ENCODE measurements at places on chromosomes 12 and 14.

DNA sequence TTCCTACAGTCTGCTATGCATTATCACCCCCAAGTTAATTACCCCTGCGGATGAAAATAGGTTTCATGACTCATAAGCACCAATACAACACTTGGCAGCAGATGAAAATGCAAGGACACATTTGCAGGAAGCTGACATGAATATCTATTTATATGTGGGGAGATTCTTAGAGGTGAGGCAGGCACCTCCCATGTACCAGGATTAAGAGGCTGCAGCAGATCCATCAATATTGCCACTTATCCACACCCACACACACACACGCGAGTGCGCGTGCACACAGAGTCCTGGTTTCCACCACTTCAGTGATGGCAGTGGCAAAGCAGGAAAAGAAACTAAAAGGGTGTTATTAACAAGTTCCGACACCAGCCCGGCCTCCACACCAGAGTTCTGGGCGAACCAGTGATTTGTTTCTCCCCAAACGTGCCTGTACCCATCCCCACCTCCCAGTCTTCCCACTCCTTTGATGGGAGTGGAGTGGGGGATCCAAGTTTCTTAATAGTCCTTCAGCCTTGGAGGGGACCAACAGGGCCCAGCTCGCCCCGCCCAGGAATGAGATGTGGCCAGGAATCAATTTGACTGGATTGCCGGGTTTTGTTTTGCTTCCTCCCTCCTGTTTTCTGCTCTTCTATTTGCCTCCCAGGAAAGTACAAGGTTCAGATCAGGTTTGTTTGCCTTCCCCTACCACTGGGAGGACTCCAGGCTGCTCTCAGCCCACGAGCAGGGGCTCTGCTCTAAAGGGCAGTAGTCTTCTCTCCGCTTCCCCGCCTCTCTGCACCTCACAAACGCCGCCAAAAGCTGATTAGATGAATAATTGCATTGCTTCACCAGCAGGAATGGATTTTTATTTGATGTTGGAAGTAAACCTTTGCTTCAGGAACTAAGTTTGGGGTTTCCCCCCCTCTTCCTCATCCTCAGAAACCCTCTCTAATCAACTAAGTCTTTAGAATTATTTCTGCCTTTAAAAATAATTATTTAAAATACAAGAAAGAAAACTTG is 5.2 kb downstream of the IRF2BPL start:
- DNase-seq: no peak

GRCh38 chr14:60867503-60868172 is 113.2 kb downstream of the TRMT5 start:
- no peak for DNase-seq

GRCh38 chr12:49489720-49490119 is 49.1 kb upstream of the KCNH3 start:
- no peak for DNase-seq

DNA sequence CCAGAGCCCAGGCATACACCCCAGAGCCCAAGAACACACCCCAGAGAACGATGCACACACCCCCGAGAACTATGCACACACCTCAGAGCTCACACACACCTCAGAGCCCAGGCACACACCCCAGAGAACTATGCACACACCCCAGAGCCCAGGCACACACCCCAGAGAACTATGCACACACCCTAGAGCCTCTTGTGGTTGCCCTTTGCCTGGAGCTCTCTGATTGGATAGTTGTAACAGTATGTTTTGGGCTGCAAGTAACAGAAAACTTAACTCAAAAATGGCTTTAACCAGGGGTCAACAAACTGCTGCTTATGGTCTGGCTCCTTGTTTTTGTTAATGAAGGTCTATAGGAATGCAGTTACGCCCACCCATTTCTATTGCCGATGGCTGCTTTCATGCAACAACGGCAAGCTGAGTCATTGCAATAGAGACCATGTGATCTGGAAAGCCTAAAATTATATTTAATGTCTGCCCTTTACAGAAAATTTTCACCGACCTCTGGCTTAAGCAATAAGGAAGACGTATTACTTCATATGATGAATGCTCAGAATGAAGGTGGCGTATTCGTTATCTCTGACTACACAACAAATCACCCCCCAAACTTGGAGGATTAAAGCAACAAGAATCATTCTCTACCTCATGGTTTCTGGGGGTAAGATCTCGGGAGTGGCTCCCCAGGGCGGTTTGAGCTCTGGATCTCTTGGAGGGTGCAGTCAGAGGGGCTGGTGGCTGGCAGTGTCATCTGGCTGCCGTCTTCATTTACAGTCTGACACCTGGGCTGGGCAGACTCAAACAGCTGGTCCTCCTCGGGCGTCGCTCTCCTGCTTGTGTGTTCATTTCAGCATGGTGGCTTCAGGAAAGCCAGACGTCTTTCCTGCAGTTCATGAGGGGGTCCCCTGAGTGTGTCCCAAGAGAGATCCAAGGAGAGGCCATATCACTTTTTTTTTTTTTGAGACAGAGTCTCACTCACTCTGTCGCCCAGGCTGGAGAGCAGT is 66.3 kb upstream of the NCOR2 start:
- DNase-seq: no peak

DNA sequence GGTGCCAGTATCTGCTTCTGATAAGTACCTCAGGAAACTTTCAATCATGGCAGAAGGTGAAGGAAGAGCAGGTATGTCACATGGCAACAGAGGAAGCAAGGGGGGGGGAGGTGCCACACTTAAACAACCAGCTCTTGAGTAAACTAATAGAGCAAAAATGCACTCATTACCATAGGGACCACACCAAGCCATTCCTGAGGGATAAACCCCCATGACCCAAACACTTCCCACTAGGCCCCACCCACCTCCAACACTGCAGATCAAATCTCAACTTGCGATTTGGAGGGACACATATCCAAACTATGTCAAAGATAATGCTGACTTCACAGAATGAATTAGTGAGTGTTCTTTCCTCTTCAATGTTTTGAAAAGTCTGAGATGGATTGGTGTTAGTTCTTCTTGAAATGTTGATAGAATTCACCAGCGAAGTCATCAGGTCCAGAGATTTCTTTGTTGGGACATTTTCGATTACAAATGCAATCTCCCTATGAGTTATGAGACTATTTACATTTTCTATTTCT is 16.6 kb downstream of the TFCP2 start:
- no peak for DNase-seq

DNA sequence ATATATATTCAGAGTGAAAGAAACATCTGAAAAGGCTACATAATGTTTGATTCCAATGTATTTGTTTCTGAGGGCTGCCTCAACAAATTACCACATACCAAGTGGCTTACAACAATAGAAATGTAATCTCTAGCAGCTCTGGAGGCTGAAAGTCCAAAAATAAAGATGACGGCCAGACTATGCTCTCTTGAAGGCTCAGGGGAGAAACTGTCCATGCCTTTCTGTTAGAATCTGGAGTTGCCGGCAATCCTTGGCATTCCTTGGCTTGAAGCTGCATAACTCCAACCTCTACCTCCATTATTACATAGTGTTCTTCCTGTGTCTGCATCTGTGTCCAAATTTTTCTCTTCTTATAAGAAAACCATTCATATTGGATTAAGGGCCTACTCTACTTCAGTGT is 68.1 kb upstream of the PLEKHG7 start:
- no peak for DNase-seq

DNA sequence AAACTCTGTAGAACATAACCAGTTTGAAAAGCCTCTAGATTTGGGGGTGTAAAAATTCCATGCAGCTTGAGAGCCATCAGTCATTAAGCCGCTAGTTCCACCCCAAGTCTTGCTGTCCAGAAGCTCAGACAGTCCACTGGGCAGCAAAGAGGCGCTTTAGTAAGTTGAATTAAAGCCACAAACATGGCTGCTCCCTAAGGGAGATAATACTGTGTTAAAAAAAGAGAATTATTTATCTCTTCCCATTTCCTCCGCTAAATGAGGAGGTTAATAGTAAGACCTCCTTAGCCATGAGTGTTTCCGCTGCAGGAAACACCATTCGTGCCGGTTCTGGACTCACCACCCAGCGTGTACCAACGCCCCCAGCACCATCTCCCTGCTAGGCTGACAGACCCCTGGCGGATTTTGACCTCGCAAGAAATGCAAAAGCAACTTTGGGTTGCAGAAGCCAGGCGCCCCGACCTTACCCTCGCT is 536 bp downstream of the TM7SF3 start:
- DNase-seq: no peak

- DNase-seq: no peak
These were observed at the start of gene CKAP4 for GRCh38 chr12:106247674-106248311. Gene CKAP4 (minus strand): TSS chr12:106248020. CDS start chr12:106247851, 169 bp downstream.

DNA sequence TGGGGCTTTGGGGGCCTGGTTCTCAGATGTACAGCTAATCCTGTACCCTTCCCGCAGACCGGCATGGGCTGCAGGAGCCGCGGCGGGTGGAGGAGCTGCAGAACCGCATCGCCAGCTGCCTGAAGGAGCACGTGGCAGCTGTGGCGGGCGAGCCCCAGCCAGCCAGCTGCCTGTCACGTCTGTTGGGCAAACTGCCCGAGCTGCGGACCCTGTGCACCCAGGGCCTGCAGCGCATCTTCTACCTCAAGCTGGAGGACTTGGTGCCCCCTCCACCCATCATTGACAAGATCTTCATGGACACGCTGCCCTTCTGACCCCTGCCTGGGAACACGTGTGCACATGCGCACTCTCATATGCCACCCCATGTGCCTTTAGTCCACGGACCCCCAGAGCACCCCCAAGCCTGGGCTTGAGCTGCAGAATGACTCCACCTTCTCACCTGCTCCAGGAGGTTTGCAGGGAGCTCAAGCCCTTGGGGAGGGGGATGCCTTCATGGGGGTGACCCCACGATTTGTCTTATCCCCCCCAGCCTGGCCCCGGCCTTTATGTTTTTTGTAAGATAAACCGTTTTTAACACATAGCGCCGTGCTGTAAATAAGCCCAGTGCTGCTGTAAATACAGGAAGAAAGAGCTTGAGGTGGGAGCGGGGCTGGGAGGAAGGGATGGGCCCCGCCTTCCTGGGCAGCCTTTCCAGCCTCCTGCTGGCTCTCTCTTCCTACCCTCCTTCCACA is 7.6 kb downstream of the NR4A1 start:
- peak; percentile 65 for DNase-seq

DNA sequence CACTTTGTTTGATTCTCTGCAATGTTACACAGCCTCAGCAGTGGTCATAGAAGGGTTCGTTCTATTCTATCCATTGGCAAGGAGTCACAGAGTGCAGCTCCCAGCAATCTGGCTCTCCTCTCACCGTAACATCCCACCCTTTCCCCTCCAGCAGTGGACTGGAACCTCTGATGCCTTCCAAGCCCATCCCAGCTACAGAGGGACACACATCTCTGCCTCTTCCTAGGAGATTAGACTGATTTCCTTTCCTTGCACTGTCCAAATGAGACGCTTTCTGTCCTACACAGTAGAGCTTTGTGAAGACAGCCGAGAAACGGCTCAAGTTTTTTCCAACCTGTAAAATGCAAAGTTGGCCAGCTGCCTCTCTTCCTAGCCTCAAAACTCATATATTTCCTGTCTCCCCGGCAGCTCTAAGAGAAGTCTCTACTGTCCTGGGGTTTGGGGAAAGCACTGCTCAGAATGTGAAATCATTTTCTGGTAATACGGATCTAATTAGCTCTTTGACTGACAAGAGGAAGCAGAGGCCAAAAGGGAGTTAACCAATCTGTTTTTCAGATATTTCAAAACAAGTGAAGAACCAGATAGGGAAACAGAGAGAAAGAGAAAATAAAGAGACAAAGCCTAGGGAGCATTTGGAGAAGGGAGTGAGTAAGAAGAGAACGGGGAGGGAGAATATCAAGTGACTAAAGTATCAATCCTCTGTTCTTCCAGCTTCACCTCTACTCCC is 516 bp downstream of the NINJ2 start:
- DNase-seq: no peak

DNA sequence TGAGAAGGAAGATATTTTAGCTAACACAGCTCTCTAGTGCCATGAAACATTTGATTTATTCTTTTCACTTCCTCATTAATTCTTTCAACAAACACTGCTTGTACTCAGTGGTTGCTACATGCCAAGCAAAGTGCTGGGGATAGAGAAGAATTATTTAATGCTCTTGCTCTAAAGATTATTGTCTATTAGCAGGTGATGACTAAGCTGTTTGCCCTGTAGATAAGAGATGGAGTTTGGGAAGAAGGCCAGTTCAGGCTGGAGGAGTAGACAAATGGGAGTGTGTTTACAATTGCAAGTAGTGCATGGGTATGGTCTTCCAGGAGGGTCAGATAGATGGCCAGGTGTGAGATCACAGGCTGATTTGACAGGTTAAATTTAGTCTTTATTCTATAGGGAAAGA is 99.8 kb upstream of the SEL1L start:
- no peak for DNase-seq

DNA sequence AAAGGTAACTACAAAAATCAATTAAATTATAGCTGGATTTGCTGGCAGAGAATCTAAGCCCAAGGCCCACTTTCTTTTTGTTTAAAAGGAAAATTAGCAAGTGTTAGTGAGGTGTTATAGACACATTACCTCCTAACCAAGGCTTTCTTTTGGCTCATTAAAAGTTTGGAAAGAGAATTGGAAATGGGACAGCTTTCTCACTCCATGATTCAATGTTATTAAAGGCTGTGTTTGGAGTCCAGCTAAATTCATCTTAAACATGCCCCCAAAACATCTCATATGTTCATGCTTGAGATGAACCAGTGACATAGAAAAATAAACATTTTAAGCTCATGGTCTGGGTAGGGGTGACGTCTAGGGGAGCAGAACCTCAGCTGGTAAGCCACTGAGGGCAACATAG is 13.4 kb upstream of the PGF start:
- DNase-seq: no peak

DNA sequence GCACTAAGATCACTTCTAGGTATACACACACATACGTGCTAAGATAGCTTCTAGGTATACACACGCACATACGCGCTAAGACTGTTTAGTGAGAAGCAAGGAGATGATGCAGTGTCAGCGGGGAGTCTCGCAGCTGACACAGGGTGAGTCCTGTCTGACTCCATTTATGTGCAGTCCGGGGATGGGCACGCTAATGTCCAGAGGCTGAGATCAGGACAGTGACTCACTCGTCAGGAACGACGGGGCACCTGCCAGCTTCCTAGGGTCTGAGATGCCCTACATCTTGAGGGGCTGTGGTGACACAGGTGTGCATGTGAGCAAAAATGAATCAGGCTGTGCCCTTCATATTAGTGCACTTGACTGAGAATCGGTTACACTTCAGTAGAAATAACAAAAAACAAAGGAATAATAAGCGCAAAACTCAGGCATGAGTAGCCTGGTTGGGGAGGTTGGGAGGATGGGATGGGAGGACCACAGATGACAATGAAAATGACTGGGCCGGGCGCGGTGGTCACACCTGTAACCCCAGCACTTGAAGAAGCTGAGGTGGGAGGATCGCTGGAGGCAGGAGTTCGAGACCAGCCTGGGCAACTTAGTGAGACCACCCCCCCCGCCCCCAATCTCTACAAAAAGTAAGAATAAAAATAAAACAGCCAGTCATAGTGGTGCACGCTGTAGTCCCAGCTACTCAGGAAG is 29.1 kb upstream of the ULK1 start:
- DNase-seq: no peak

- no peak for DNase-seq
These were observed 52.6 kb upstream of the BICD1 start for GRCh38 chr12:32053881-32054624.

DNA sequence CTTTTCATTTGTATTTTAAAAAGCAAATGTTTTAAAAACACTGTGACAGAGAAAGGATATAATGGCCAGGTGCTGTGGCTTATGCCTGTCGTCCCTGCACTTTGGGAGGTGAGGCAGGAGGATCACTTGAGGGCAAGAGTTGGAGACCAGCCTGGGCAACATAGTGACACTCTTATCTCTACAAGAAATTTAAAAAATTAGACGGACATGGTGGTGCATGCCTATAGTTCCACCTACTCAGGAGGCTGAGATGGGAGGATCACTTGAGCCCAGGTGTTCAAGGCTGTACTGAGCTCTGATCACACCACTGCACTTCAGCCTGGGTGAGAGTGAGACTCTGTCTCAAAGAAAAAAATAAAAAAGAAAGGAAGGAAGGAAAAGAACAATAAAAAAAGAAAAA is 7.8 kb downstream of the RFX4 start:
- no peak for DNase-seq

- DNase-seq: no peak
These were observed 135.8 kb downstream of the INSM2 start for GRCh38 chr14:35669782-35670181.

Data from type B pancreatic cell (in vitro differentiated cells).